ENCODE measurements at places on chromosomes 3 and 15.

- DNase-seq, result no peak
These were observed 31.4 kb upstream of the POU1F1 start for GRCh38 chr3:87307805-87308204.

DNA sequence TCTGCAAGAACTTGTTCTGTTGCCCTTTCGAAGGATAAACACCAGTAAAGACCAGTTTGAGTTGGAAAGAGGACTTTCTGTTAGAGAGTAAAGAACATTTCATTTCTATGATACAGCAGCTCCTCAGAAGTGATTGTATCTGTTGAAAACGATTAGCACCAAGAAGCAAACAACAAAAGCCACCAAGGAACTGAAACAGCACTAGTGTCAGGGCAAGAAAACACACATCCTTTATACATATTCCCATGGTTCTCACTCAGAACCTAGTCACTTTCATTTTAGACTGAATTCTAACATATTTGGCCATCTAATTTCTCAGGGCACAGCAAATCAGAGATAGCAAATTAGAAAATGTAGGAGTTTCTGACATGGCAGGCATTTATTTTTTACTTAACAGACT, 116.1 kb downstream of the ATP1B3 start:
- DNase-seq, result peak; percentile 44

DNA sequence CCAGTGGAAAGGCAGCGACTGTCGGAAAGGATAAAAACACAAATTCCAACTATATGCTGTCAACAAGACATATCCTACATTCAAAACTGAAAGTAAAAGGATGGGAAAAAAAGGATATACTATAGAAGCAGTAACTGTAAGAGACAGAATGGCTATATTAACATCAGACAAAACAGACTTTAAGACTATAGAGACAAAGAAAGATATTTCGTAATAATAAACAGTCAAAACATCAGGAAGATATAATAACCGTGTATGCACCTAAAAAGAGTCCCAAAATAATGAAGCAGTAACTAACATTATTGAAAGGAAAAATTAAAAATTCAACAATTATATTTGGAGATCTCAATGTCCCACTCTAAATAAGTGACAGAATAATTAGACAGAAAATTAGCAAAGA, 48.2 kb downstream of the ZNF148 start:
- no peak for DNase-seq

GRCh38 chr3:52014613-52015012, 18.9 kb upstream of the RPL29 start:
- DNase-seq, result no peak

DNA sequence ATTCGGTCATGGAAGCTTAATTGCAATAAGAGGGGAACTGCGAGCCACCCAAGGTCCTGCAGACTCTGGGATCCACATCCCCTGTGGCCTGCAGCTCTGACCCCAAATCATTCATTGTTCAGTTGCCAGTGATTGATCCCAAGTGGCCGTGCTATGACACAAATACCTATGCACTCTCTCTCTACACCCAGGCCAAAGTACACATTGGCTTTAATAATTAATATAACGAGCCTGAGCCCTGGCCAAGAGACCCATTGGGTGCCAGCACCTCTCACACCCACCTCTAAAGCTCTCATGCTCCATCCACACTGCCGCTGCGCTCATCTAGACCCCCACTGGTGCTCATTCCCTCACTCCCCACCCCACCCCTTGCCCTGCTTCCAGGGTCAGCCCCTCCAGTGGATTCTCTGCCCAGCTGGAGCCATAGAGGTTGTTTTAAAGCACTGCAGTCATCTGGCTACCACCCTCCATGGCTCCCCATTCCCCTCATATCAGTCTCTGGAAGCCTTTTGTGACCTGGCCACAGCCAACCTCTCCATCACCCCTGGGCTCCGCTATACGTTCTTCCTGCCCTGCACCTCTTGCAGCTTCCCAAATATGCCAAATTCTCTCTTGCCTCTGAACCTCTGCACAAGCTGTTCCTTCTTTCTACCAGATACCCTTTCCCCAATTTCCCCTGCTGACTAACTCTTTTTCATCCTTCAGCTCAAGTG, 37.7 kb upstream of the SLC6A6 start:
- DNase-seq, result no peak

Data from MV-4-11 (cell line).